ENCODE measurements at places on chromosomes 7 and 10.

DNA sequence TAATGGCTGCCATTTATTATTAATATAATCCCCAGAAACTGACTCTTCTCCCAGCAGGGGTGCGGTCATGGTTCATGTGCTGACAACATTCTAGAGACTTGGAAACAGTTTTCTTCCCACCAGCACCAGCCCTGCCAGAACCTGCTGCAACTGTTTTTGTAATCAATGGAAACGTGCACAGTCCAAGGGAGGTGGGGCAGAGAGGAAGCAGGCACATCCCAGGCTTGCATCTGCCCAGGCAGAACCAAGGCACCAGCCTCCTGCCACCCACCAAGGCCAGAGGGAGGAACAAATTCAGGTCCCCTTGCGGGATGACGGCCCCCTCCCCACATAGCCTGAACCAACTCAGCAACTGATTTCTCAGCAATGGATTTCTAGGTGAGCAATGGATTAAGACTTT lies 119.0 kb downstream of the OAT start:
- no peak for DNase-seq

DNA sequence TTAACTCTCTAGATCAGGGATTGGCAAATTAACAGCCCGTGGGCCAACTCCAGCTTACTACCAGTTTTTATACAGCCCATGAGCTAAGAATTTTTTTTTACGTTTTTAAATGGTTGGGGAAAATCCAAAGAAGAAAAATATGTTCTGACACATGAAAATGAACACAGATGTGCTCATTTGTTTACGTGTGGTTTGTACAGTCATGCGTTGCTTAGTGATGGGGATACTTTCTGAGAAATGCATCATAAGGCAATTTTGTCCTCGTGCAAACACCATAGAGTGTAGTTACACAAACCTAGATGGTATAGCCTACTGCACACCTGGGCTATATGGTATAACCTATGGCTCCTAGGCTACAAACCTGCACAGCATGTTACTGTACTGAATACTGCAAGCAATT lies 8.3 kb upstream of the SMKR1 start:
- no peak for DNase-seq

DNA sequence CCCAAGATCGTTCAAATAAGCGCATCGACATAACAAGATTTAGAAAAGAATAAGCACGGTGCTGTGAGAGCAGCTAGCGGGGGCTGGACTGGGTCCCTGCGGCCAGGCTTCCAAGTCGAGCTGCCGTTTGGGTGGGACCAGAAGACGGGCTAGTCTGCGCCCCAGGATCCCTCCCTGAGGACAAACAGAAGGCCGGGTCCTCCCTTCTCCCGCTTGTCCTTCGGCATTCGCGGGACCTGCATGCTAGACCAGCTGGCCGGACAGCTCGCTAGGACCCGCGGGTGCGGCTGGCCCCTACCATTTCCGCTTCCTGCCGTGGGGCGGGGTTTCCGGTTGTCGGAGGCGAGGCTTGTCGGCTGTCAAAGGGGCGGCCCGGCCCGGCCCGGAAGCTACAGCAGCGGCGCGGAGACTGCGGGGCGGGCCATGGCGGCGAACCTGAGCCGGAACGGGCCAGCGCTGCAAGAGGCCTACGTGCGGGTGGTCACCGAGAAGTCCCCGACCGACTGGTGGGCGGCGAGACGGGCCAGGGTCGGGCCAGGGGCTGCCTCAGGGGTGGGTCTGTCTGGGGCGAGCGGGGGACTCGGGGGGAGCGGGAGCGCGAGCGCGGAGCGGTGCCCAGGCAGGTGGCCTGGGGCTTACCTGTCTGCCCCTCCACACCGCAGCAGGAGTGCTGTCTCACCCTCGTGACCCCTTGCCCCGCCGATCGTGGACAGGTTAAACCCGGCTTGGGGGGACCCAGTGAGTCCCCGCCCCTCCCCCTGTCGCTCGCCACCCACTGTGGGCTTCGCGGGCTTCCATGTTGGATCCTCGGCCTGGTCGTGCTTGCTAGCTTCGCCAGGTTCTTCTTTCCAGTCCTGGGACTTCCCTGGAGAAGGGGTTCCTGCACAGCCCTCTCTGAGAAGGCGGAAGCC lies at the start of gene DBNL:
DBNL (plus strand) TSS at position 388 of the 911 bp plus-strand sequence; CDS start at position 424, 36 bp downstream.
- peak; percentile 27 for DNase-seq

DNA sequence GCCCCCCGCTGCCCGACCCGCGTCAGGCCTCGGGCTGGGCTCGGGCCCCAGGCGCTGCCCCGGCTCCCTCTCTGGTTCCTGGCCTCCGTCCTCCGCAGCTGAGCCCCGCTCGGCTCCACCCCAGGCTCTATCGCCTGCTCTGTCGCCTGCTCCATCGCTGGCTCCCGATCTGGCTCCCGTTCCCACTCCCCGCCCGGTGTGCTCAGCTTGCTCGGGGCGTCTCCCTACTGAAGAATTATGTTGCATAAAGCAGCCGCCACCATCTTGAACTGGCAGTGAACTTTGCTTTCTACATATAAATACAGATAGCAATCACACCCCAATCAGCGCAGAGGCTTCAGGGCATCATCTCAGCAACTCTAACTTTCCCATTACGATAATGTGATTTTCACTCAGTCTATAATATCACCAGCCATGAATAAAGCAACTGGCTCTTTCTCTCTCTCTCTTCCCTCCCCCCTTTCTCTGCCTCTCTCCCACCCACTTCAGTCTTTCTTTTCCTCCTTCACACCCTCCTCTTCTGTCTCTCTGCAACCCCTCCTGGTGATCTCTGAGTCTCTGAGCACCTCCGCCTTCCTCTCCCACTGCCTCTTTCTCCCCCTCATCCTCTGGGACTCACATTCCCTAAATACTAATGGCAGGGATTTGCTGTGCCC lies 43.3 kb upstream of the BTRC start:
- no peak for DNase-seq

DNA sequence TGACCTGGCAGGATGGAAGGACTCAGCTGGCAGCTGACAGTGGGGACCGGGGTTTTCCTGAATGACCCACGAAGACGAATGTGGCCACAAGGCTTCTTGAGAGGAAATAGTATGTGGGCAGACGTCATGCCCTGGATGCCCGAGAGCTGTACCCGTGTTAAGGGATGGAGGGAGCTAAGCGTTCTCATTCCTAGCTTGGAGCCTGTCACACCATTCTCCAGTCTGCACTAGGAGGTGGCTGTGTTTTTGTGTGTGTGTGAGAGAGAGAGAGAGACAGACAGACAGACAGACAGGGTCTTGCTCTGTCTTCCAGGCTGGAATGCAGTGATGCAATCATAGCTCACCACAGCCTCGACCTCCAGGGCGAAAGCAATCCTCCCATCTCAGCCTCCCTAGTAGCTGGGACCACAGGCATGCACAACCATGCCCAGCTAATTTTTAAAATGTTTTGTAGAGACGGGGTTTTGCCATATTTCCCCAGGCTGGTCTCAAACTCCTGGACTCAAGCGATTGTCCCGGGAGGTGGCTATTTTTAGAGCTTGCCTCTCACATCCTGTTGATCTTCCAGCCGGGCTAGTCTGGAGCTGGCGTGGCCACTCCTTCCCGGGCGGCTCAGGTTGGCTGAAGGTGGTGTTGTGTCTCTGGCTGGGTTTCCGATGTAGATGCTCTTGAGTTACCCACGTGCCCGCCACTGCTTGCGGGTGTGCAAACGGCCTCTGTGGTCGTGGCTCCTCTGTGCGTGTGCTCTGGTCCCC lies 2.1 kb downstream of the AMZ1 start:
- no peak for DNase-seq

- DNase-seq, result no peak
Measured at GRCh38 chr7:91043924-91044645, 220.1 kb upstream of the FZD1 start.

- no peak for DNase-seq
Measured at GRCh38 chr7:33883671-33883965, 21.7 kb upstream of the BMPER start.

GRCh38 chr10:13812804-13813203 lies 226.0 kb downstream of the PRPF18 start:
- DNase-seq, result no peak

GRCh38 chr7:95921543-95921942 lies 149.2 kb downstream of the DYNC1I1 start:
- no peak for DNase-seq

GRCh38 chr7:29866490-29866930 lies 60.2 kb downstream of the WIPF3 start:
- DNase-seq, result no peak

DNA sequence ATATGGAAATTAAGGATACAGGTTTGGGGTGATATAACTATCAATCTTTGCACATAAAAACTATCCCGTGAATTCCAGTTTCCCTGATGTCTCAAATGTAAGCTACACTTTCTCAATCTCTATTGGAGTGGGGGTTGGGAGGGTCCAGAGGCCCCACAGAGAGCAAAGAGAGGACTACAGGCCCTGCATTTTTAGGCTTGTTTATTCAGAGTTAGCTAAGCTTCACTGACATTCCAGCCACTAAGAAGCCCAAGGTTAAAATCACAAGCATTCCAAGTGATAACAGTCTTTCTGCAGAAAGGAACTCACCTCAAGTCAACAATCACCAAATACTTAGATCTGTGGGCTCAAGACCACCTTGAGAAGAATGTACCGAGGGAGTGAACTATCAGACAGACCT lies 31.6 kb upstream of the LAMB1 start:
- DNase-seq, result no peak

DNA sequence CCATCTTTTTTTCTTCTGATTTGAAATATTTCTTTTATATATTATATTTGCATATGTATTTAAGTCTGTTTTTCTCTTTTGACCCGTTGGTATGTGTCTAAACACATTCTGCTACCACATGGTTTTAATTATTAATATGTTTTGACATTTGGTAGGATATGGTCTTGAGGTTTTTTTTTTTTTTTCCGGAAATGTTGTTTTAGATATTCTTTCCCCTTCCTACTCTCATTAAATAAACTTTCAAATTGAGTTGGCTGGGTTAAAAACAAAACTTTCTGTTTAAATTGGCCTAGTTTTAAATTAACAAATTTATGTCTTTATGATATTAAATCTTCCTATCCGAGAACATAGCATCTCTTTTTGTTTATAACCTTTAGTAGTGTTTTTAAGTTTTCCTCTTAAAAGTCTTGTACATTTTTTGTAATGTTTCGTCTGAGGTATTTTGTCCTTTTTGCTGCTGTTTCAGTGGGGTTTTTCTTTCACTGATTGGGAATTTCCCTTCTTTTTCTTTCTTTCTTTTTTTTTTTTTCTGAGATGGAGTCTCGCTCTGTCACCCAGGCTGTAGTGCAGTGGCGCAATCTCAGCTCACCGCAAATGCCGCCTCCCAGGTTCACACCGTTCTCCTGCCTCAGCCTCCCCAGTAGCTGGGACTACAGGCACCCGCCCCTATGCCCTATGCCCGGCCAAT lies 25.4 kb downstream of the STAM start:
- DNase-seq, result no peak

- DNase-seq, result no peak
Measured at GRCh38 chr7:157410831-157411556, 74.2 kb downstream of the DNAJB6 start.

DNA sequence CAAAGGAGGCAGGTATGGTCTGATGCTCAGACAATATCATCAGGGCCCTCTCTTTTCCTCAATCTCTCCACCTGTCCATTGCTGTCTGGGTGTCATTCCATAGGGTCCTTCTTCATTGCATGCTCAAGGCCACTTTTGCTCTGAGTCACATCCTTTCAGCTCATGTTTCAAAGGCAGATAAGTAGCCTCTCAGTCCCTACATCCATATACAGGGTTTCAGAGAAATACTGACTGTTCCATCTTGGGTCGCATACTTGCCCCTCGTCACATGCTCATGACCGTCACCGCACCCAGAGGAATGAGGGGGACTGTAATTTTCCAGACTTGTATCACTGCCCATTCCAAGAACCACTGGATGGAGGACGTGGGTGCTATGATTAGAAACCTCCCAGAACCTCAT lies 93.4 kb downstream of the FAM107B start:
- no peak for DNase-seq

DNA sequence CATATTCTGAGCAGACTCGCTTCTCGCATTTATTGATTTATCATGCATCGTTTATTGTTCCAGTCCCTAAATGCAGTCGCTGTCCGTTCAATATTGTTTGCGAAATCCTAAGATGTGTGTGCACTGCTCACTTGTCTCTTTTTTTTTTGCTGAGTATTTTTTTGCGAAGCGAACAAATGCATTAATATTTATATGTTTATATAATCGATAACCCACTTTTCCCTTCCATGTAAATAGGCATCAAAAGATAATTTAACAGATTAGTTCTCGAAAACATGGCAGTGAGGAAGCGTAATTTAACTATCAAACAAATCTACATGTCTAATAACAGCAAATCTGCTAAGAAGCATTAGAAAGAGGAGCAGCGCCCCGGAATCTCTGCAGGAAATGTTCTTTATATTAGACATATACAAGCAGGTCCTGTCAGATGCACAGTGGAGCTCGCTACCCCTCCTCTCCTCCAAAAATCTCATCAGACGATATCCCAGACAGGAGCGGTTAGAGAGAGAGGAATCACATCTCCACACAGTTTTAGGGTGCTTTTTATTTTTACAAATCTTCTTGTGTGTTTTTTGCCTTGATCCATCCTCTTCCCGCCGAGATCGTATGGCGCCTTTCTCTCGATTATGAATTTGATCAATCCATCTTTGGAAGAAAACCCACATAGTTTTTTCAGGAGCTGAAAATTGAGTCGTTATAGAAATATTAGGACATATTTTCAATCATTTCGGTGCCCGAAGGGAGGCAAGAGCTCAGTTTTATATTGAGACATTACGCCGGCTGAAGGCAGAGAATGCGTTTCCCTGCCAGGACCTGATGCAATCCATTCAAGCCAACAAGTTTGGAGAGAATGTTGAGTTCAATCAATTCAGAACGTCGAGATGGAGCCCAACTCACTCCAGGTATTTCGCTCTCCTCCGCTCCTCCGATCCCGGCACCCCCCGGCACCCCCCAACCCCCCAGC lies at the start of gene ARID5B:
ARID5B (plus strand) TSS at position 871 of the 964 bp plus-strand sequence; CDS start at position 882, 11 bp downstream.
- no peak for DNase-seq

GRCh38 chr10:12351447-12351846 lies 2.1 kb downstream of the CAMK1D start:
- no peak for DNase-seq

DNA sequence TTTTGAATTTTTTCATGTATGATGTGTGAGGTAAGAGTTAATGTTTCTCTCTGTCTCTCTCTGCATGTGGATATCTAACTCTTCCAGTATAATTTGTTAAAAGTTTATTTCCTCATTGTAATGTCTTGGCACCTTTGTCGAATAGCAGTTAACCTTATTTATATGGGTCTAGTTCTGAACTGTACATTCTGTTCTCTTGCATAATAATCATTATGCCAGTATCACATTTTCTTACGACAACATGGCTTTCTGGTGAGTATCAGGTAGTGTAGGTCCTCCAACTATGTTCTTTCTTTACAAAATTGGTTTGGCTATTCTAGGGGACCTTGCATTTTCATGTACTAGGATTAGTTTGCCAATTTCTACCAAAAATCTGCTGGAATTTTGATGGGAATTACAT lies 337.0 kb upstream of the FZD8 start:
- DNase-seq, result no peak
